T-helper 2 cell (primary cell): ENCODE measurements at places on chromosomes 4 and X.

DNA sequence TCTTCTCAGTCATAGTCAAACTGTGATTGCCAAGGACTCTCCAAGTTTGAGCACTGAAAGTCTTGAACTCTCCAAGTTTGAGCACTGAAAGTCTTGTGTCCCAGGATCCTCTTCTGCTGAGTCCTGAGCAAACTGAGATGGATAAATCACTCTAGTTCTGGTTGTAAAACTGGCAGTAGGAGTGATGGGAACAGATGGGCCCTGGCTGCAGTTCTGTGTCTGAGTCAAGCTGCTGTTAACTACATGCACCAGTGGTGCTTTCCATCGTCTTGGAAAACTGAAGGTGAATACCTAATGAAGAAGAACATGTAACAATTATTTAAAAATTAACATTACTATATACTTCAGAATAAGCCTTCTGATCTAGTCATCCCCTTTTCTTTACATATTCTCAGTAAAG, 27.6 kb upstream of the KCNIP4 start:
- DNase-seq: no peak

DNA sequence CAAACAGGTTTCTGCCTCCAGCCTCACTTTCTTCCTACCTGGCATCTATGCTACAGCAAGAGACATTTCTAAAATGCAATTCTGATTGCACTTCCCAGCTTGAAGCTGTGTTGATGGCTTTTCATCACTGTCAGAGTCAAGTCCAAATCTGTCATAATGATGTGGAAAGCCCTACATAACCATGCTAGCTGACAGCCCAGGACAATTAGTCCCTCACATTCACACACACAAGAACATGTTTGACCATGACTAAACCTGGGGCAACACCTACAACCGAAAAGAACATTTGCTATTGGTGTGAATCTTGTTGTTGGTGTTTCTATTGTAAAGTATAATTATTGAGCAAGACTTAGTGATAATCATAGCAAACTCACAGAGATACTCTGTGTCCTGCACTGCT, 58.2 kb downstream of the PPM1K start:
- DNase-seq: no peak

GRCh38 chr4:152556283-152556682, 20.4 kb upstream of the FBXW7 start:
- no peak for DNase-seq

DNA sequence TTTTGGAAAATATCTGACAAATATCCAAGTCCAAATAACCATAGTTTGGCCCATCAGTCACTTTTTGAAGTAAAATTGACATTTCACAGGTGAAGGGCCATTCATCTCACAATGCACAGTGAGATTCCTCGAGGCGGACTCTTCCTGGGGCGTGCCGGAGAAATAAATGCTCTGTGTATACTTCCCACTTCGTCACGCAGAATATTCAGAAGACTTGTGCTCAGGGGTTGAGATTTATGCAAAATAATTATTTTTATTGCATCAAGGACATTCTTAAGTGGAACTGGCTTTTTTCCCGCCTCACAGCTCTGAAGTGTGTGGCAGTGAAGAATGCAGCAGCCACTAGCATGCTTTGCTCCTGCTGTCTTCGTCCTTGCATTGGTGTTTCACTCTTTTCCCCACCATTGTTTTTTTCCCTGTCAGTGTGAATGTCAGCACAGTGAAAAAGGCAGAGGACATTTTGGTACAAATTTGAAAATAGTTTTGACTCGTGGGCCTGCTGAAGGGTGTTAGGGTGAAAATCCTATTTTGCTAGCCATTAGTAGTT, 70.6 kb downstream of the FAM193A start:
- no peak for DNase-seq

GRCh38 chr4:80362578-80363181, 27.1 kb downstream of the CFAP299 start:
- no peak for DNase-seq

- no peak for DNase-seq
These were observed 4.3 kb downstream of the HADH start for GRCh38 chr4:107993969-107994368.

GRCh38 chr4:168639914-168640313, 143.1 kb downstream of the PALLD start:
- no peak for DNase-seq
